ENCODE measurements at places on chromosomes 2 and 18.

DNA sequence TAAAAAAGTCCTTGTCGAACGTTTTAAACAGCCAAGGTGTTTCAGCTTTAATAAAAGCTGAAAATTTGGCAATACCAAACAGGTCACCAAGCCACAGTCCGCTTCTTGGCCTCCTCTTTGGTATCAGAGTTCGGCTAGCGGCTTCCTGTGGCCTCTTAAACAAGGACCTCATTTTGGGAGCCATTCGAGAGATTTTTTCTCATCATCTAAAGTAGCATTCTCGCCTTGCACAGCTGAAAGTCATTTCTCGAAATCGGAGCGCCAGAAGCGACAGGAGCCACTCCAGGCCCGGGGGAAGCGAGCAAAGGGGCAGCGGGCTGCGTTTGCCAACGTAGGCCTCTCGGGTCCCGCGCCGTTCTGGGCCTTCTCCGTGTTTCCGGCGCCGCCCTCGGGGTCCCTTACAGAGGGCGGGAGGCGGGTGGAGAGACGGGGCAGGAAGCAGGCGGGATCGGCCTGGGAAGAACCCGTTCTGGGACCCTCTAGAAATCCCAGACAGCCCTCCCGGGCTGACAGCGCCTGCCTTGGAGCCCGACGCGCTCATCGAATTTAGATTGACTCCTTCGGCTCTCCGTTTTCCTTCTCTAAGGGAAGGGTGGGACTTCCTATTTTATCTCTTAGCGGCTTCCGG, 522 bp upstream of the ZNF407 start:
- peak; percentile 66 for DNase-seq

GRCh38 chr2:41930807-41931566, 116.8 kb upstream of the PKDCC start:
- no peak for DNase-seq

- no peak for DNase-seq
Measured at GRCh38 chr2:70986499-70987189, 8.0 kb downstream of the TEX261 start.

- DNase-seq: no peak
Measured at GRCh38 chr2:18506883-18507509, 53.5 kb downstream of the RDH14 start.

DNA sequence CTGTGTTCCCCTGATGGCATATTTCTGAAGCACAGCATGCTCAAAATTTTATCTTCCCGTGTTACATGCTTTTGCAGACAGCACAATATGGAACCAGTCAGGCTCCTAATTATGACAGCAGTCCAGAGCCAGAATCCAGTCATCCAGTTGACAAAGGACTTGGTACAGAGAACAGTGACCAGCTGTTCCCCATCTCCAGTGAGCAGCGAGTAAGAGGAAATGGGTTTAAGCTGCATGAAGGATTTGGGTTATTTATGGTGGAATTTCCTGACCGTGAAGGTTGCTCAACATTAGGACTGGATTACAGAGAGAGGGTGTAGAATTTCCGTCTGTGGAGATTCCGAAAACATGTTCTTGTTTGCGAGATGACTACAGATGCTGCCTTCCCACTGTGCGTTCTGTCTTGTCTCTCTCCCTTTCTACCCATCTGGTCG, 24.4 kb downstream of the SGPP2 start:
- DNase-seq: no peak

GRCh38 chr18:76489081-76489480, 6.0 kb downstream of the ZNF516 start:
- DNase-seq: no peak

GRCh38 chr2:67437114-67437513, 40.0 kb downstream of the ETAA1 start:
- no peak for DNase-seq

DNA sequence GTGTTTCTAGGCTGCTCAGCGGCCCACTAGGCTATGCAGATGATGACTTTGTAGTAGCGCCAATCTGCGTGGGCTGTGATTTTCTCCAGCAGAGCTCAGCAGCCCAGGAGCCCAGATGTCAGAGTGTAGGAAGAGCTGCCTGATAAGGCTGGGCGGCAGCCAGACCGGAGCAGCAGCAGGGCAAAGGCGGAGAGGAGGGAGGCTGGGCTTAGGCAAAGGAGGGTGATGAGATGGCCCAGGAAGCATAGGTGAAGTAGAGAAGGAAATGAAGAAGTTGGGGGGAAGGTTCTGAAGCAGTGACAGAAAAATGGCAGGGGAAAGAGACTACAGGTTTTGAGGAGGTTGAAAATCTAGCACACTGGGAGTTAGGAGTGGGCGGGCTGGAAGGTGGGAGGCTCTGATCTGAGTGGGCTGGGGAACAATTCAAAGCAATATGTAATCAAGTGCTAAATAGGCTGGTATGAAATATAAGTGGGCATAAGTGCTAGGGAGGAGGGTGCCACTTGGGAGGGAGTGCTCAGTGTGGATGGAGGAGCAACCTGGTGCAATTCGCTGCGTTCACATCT, 50.6 kb upstream of the STPG4 start:
- no peak for DNase-seq

DNA sequence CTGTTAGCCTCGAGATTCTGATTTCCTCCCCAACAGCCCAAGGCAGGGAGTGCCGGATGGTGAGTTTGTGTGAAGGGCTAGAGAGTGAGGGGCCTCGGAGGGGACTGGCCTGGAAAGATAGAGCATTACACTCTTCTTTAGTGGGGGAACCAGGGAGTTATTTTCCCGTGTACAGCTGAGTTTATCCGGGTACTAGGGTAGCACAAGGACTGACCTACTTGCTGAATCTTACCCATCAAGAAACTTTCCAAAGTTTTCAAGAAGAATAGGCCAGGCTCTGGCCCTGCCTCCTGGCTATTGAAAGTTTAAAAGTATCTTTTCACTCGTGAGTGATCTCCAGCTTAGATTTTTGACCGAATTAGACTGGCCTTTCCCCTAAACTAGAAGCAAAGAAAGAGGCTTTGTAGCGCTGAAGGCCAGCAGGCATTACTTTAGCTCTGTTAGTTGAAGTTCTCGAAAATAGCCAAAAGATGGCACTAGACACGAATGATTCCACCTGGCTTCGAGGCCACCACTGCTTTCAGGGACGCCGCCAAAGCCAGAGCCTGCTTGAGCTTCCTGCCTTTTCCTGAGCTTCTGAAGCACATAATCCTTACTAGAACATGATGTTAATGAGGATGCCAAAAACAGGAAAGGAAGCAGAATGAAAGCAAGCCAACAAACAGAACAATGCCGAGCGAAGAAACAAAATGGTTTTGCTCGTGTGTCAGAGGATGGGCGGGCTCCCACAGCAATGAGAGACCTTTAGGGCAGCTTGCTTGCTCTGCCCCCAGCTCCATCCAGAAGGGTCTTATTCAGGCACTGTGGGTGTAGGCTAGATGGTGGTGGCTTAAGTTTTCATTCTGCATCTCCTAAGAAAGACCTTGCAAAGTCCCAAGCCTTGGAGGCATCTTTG, 55.8 kb downstream of the TSN start:
- DNase-seq: no peak

DNA sequence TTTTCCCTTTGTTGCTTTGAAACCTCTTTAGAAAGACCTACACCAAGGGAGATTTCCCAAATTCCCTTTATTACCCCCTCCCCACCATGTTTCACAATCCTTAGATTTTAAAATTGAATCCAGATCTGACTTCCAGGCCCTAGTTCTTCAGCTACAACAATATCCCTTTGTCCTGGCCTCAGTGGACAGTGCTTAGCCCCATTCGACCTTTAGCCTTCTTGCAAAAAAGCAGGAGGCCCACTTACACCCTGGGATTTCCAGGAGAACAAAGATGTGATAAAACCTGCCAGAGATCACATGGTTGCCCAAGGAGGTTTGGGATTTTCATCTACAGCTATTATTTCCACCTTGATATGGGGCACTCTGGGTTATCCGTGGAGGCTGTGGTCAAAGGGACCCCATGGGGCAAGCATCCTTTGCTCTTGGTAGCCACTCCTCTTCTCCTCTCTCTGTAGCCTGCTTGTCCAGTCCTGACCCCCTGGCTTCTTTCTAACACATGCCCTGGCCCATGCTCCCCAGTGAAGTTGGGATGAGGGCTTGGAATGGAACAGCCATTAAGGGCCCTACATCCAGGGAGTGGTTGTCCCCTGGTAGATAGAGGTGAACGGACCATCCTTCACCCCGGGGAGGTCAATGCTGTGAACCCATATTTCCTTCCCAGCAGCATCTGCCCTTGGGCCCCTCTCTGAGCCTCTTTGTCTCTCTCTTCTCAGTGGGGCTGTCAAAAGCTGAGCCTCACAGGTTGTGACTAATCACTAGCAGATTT, 267.4 kb downstream of the DYSF start:
- no peak for DNase-seq

DNA sequence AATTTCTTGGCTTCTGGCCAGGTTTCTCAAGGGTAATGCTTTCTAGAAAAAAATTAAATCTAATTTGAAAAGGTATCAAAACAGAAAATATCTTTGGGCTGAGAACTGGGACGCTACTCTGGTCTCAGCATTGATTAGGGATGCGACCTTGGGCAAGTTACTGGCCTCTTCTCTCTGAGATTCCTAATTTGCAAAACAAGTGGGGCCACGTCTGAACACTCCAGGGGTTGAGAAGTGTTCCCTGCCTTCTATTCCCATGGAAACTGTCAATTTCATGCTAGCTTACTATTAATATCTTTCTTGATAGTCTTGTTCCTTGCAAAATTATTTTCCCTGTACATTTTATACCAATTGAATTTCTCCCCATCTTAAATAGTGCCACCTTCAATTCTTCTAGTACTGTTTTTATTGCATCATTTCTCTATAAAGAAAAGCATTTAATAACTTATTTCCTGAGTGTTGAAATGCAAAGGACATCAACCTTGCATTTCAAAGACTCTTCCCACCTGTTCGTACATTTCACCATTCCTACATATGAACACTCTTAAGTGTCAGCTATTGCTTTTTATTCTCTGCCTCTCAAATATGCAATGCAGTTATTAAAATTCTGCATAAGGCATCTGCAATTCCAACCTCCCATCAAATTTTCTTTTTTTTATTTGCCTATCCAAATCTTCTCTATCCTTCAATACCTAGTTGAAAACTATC, 118.3 kb upstream of the DSEL start:
- no peak for DNase-seq

DNA sequence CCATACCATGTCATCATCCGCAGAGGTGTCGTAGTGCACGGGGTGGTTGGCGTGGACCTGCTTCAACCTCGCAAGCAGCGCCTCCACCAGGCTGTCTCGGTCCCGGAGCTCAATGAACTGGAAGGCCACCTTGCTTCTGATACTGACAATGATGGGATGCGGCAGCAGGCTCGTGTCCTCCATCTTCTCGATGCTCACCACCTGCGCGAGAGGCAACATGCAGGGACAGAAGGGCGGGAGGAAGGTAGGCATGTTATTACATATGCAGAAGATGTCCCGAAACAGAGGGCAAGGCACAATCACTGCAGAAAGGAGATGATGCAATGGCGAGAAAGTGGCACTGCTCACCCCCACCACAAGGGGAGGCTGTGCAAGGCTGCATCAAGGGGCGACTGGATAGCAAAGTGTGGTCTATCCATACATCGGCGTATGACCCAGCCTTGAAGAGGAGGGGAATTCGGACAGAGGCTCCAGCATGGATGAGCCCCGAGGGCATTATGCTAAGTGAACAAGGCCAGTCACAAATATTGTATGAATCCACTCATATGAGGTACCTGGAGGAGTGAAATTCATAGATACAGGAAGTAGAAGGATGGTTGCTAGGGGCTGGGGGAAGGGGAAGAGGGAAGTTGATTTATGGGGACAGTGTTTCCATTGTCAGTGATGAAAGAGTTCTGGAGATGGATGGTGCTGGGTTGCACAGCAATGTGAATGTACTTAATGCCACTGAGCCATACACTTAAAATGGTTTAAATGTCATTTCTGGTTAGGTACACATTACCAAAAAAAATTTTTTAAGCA, 36.6 kb downstream of the RPL31 start:
- no peak for DNase-seq

GRCh38 chr2:203835420-203835819, 32.2 kb upstream of the CTLA4 start:
- no peak for DNase-seq

DNA sequence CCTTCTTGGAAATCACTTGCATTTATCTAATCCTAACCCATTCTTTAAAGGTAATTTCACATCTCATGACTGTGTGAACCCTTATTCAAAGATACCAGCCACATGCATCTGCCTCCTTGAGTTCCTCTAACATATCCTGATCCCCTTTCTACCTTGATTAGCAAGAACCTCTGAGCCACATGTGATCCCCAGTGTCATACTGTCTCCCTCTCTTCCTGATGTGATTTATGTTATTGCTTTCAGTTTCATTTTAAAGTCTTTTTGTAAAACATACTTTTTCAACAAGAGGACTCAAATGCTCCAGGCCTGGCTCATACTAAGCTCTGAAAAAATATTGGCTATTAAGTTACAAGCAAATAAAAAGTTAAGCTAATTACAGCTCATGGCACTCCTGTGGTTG, 470.1 kb downstream of the DLGAP1 start:
- no peak for DNase-seq

DNA sequence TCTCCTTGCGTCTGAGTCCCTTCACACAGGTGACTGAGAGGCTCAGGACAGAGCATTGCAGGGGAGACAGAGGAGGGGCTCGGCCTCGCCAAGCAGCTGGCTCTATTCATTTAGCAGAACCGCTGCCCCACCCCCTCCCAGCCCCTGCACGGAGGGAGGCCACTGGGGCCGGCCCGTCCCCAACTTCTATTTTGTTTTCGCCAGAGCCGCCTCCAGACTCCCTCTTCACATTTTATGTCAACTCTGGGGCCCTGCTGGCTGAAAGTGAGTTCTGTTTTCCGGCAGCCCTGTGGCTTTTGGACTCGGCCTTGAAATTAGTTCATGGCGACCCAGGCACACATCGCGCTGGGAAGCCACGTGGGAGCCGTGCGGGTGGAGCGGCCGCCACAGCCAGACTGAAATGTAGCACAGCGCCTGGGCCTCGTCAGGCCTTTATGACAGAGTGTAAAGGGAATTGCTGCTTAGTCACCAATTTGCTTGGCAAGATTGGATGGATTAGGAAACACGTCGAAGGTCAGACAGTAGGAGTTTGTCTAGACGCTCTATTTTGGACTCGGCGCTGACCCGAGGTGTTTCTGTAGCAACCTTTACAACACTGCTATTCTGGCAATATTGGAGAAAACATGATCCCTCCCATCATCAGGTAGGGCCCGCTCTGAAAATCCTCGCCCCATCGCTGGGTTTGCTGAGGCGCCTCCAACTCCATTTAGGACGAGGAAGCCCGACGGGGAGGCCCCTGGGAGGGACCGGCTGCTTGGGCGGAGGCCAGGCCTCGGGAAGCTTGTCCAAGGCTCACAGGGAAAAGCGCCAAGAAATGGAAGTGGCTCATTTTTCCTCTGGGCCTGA, 90.7 kb upstream of the CTDP1 start:
- no peak for DNase-seq

DNA sequence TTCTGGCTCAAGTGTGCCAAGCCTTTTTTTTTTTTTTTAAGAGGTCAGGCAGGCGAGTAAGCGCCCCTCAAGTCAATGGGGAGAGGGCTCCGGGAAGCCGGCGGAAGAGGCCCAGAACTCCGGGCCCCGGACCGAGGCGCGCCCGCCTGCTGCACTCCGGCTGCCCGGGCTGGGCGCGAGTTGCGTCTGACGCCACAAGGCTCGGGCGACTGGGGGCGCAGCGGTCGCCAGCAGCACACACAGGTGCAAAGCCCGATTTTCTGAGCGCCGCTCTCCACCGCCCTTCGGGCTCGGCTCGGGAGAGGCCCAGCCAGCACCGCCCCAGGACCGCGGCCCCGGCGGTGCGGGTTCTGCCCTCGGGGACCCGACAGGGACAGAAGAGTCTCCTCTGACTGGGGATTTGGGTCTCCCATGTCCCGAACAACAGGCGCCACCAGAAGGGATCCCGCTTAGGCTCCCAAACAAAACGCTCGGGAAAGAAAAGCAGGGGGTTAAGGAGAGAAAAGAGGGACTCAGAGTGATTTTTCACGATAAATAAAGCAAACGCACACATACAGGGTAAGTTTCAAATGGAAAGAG, 787 bp downstream of the ERBB4 start:
- DNase-seq: no peak

GRCh38 chr18:10475654-10476291, 21.3 kb downstream of the APCDD1 start:
- no peak for DNase-seq

Data from stimulated activated naive CD4-positive, alpha-beta T cell treated with Interleukin-2 at 50 U/mL for 16 hours (primary cell).